ENCODE measurements at places on chromosomes 3 and 15. TPM values are rescaled to one million over a fixed set of nuclear protein-coding genes. Genes with fewer than 3 reads are reported as not detected.

CRABP1 gene
- total RNA-seq, result not detected

SKOR1 gene
- 1.8 TPM for total RNA-seq

- DNase-seq, result no peak
Observed at GRCh38 chr3:28406241-28406640, 57.6 kb upstream of the AZI2 start.

DNA sequence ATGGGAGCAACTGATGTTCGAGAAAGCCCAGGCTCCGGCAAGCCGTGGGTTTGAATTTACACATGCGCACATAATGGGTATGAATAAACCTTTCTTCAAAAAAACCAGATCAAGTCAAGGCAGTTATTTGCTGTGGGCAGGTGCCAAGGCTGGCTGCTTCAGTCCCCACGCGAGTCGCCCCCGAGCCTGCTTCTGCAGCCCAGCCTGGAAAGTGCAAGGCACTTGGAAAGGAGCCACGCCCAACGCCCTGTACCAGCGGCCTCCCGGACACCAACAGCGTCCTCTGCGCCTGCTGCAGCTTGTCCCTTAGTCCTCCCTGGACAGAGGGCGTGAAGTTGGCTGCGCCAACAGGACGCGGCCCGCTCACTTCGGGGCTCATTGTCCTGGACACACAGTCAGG, 68.9 kb downstream of the KLF15 start:
- peak; percentile 42 for DNase-seq

DNA sequence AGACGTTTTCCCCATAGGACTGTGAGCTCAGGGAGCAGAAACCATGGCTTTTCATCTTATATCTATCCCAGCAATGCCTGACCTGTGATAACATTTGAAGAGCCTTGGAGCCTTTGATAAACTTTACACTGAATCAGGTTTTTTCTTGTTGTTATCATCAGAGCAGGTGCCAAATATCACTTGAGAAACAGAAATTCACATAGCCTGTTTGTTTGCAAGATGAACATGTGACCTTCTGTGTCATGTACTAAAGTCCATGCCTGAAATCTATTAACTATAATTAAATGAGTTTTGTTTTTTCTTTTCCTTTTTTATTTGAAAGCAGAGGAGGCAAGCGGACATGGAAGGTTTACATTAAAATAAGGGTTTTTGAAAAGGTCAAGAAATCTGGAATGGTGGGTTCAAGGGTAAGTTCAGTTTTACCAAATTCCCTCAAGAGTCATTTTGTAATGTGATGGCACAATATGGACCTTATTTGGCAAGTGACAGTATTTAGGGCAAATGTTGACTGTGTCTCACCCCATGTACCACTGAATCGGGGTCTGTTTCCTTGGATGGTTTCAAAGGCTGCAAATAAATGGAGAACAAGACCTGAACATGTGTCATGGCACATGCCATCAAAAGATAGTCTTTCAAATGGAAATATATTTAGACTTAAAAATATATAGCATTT, 90.7 kb downstream of the NEK10 start:
- DNase-seq, result no peak

- no peak for DNase-seq
Observed at GRCh38 chr3:151835751-151836525, 22.0 kb downstream of the AADAC start.

- no peak for DNase-seq
Observed at GRCh38 chr15:52069559-52069958, 43.0 kb downstream of the BCL2L10 start.

DNA sequence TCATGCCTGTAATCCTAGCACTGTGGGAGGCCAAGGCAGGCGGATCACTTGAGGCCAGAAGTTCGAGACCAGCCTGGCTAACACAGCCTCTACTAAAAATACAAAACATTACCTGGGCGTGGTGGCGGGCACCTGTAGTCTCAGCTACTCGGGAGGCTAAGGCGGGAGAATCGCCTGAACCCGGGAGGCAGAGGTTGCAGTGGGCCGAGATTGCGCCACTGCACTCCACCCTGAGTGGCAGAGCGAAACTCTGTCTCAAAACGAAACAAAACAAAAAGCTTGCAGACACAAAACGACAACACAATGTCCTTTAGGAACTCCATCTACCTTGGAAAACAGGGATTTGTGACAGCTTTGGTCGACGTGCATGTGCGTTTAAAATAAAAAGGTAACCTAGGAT, 716 bp upstream of the KLHL24 start:
- no peak for DNase-seq

- no peak for DNase-seq
Observed at GRCh38 chr3:152834191-152834775, 648 bp upstream of the P2RY1 start.

- DNase-seq, result no peak
Observed at GRCh38 chr15:60212536-60212935, 185.2 kb downstream of the ANXA2 start.

Data from CD8-positive, alpha-beta T cell (primary cell).